ENCODE measurements at places on chromosomes 5 and 9. TPM values are rescaled to one million over a fixed set of nuclear protein-coding genes. Genes with fewer than 3 reads are reported as not detected.

DNA sequence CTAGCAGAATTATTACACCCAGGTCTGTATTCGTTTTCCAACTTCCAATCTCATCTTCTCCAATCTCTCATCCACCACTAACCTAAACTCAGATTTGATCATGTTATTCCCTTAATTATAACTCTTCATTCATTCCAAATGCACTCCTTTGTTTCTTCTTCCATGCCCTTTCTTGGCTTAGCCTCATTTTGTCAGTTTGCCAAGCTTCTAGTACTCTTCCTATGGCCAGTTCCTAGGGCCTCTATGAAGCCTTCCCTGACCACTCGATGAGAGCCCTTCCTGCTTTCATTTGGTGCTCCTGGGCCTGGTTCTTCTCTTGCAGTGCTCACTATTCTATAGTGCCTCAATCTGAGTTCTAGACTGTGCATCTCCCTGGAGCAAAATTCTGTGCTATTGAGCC, 5.8 kb downstream of the FAM219A start:
- no peak for DNase-seq

- DNase-seq: no peak
Observed at GRCh38 chr5:180801596-180802324, 846 bp downstream of the MGAT1 start.

GRCh38 chr5:15321776-15322175, 178.2 kb upstream of the FBXL7 start:
- DNase-seq: no peak

GRCh38 chr5:163938595-163938994, 433.2 kb downstream of the MAT2B start:
- no peak for DNase-seq

DNA sequence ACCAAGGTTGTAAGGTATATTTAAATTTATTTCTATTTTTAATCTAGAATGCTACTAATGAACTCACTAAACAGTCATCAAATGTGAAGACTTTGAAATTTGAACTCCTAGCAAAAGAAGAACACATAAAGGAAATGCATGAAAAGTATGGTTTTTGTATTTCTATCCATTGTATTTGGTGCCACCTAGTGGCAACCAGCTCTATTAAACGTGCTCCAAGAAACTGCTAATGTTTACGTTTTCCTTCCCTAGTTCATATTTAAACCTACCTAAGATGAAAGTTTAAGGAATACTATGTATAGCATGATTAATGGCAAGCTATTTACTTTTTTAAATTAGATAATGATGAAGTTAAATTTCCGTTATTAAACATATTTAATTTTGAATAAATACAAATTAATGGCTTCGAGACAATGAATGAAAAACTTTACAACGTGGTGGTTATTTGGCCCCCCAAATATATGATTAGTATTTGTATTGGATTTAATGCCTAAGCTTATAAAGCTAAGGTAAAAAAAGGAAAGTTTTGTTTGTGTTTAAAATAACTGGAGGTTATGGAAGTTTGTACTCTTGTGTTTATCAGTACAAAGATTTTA, 115.9 kb upstream of the SH3GL2 start:
- DNase-seq: peak; percentile 52

DNA sequence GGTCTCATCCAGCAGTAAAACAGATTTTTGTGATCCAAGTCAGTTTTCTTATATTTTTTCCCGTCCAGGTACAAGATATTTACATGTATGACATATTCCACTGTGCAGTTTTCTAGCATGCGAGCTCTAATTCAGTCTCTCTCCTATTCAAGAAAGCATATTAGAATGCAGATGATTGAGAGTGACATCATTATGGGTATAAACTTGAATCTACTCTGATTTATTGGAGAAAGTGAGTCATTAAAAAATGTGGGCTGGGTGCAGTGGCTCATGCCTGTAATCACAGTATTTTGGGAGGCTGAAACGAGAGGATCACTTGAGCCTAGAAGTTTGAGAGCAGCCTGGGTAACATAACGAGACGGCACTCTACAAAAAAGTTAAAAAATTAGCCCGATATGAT, 6.2 kb downstream of the FER start:
- DNase-seq: peak; percentile 30

GRCh38 chr5:126744836-126745235, 32.1 kb upstream of the LMNB1 start:
- no peak for DNase-seq

GRCh38 chr9:111659691-111660090, 1.7 kb upstream of the GNG10 start:
- DNase-seq: peak; percentile 79

- peak; percentile 52 for DNase-seq
Observed at GRCh38 chr9:121217609-121218292, 16.1 kb upstream of the RAB14 start.

GRCh38 chr9:27808864-27809263, 235.6 kb upstream of the C9orf72 start:
- no peak for DNase-seq

- DNase-seq: no peak
Observed at GRCh38 chr9:14027116-14027800, 286.7 kb downstream of the NFIB start.

GRCh38 chr5:27015758-27016157, 22.6 kb downstream of the CDH9 start:
- no peak for DNase-seq

DNA sequence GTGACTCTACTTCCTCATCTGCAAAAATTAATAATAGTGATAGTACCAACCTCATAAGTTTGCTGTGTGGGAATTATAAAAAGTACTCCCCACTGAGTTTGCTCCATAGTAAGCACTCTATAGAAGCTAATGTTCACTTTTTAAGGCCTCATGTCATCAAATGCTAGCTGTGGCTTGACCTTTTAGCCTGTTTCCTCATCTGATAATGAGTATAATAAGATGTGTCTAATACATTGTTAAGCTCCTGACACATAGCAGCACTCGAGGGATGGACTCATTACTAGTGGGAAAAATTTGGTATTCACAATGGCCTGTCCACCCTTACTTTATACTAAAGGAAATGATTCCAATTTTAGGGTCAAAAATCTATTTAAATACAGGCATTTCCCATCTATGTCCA, 26.1 kb upstream of the CAST start:
- no peak for DNase-seq

- DNase-seq: no peak
Observed at GRCh38 chr9:26510137-26510536, 382.5 kb downstream of the CAAP1 start.

GRCh38 chr9:126399251-126399650, 72.6 kb downstream of the MVB12B start:
- DNase-seq: no peak

The NOP16 gene
- total RNA-seq: 27.8 TPM

The PAPPA gene
- total RNA-seq: 0.20 TPM

The ZNF300 gene
- 7.7 TPM for total RNA-seq

The RASGEF1C gene
- 0.24 TPM for total RNA-seq

The ADAMTS12 gene
- 31.7 TPM for total RNA-seq

The ALAD gene
- 12.5 TPM for total RNA-seq

The LCN2 gene
- not detected for total RNA-seq

The MARCHF3 gene
- total RNA-seq: 7.8 TPM

The HSPA5 gene
- total RNA-seq: 51.2 TPM

The CAVIN4 gene
- total RNA-seq: 0.48 TPM

The TMC1 gene
- 0.29 TPM for total RNA-seq

The SLU7 gene
- 73.9 TPM for total RNA-seq

The MSX2 gene
- 3.8 TPM for total RNA-seq

All from RPMI7951 (cell line).